ENCODE measurements at places on chromosomes 6 and 20.

DNA sequence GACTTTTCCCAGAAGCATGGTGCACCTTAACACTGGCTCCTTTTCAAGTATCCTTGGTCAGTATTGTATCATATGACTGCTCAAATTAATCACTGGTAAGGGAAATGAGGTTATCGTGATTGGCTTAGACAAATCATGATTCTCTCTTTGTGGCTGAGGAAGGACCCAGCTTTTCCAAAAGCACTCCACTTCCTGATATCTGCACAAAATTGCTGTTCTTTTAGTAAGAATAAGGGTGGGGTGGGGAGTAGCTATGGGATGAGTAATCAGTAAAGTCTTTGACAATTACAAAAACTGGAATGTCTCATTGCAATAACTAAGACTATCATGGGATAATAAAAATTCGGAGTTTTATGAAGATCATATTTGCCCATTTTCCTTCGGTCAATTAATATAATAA lies 9.0 kb upstream of the RIPPLY2 start:
- DNase-seq = peak; percentile 59

DNA sequence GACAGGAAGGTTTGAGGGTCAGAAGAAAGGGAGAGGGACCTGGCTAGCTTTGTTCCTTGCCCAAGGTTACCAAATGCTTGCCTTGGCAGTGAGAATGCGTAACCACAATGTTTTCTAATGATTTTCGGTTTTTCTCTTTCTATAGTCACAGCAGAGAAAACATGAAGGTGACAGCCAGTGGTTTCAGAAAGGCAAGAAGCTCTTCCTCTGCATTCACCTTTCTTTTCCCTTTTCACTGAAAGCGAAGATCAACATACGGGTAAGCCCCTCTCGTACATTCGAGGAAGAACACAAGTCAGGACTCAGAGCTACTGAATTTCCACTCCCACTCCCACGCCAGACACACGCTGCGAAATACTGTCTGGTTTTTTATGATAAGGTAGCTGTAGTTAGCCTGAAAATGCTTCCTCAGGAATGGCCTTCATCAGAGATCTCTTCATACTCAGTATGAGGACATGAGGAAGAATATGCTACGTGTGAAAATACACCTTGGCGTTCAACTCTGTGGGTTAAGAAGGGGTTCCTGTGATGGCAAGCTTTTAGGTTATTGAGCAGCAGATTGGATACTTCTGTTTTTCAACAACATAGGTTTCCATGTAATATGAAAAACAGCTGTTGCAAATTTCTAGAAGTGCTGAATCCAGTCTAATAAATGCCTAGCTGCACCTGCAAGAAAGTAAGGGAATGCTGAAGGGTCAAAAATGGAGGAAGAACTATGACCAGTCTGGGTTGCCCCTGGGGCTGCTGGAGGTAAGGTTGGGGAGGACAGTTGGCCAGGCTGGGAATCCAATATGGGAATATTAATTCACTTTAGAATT lies 7.4 kb upstream of the CD83 start:
- DNase-seq = no peak

DNA sequence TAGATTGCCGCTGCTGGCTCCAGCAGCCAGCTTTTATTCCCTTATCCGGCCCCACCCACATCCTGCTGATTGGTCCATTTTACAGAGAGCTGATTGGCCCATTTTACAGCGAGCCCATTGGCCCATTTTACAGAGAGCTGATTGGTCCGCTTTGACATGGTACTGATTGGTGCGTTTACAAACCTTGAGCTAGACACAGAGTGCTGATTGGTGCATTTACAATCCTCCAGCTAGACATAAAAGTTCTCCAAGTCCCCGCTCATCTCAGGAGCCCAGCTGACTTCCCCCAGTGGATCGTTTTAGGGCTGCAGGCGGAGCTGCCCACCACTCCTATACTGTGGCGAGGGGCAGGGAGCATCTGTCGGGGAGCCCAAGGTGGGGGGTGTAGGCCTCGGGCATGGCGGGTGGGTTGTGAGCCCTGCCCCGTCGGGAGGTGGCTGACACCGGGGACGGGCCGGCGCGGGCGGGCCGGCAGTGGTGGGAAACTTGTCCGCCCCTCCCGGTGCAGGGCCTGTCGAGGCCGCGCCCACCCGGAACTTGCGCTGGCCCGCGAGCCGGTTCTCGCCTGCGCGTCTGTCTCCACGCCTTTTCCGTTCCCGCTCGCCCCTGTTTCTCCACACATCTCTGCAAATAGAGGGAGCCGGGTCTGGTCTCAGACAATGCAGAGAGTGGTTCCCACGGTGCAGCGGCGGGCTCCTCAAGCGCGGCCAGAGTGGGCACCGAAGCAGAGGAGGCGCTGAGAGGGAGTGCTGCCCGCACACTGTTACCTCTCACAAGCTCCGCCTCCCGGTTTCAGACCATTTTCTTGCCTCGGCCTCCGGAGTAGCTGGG lies 86.1 kb upstream of the STMND1 start:
- no peak for DNase-seq

DNA sequence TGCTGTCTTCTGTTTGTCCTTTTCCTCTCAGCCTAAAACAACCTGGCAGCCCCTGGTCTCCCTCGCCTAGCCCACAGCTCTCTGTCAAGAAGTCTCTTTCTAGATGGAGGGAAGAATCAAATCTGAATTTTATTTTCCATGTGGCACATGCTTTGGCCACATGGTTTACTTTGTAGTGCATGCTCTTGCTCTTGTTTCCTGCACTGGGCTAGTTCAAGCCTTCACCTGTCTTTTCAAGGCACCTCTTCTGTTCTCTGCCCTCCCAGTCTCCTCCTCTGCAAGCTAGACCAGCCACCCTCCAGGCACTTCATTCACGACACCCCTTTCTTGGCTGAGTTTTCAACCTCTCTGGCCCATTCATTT lies 7.6 kb downstream of the PPP1R14C start:
- no peak for DNase-seq

DNA sequence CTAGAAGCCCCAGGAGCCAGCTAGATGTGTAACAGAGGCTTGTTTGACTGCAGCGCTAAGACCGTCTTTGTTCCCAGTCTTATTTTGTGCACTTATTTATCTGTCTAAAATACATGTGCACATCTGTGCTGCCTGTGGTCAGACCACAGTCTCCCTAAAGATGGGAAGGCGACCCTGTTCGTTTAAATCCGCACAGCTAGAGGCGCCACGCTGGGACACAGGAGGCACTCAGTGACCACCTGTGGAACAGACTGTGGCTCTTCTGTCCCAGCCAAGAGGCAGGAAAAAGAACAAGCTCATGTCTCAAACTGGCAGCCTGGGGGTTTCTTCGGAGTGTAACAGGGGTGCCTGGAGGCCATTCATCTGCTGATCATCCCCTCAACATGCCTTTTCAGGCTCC lies 66.8 kb downstream of the CPNE5 start:
- DNase-seq = no peak
